Fibroblast of upper back skin (primary cell): ENCODE measurements at places on chromosomes 7 and 10.

DNA sequence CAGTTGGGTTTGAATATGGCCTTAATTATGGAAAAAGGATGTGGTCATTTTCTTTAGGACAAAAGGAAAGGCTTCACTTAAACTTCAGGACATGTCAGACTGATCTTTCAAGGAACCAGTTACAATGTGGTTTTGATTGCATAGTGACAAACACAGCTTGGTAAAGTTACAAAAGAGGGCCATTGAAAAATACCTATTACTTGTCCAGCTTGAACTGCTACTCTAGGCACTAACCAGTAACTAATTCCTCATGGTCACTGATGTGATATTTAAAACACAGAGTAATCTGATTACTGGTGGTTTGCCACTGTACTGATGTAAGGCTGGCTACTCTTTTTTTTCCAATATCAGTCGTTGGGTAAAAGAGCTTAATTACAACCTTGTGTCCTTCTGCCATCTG lies 22.6 kb downstream of the TES start:
- peak; percentile 36 for DNase-seq

GRCh38 chr7:130994378-130995115 lies 260.5 kb upstream of the KLF14 start:
- DNase-seq = no peak

DNA sequence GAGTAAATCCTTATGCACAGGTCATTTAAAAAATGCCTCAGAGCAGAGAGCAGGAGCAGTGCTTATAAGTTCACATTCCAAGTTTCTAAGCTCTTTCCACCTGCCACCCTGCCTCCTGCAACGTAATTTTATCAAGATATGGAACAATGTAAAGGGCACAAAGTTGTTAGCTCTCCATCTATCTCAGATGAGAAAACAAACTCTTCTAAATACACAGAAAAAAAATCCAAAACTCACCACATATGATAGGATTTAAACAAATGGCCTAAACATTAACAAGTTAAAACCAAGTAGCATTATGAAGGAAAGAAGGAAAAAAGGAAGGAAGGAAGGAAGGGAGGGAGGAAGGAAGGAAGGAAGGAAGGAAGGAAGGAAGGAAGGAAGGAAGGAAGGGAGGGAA lies 1132.8 kb downstream of the GRM8 start:
- DNase-seq = no peak

DNA sequence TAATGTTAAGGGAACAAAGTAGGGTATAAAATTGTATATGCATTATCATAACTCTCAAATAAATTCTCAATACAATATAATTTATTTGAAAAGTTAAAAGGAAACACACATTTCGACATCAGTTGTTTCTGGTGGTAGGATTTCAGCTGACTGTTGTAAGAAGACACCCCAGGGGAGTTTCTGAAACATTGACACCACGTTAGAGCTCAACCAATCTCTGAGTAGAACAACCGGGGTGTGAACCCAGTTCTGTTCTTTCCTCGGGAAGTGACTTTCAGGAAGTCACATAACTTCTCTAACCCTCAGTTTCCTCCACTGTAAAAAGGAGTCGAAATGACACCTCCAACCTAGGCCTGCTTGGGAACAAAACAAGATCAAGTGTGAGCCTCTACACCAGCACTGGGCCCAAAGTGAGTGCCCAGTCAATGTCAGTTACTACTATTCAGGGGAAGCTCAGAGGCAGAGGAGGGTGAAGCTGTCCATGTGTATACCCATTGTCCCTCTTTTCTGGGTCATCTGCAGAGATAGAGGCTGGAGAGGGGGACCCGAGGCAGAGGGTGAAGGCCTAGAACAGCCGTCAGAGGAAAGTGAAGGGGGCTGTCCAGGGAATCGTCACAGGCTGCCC lies 67.1 kb downstream of the AOAH start:
- no peak for DNase-seq

DNA sequence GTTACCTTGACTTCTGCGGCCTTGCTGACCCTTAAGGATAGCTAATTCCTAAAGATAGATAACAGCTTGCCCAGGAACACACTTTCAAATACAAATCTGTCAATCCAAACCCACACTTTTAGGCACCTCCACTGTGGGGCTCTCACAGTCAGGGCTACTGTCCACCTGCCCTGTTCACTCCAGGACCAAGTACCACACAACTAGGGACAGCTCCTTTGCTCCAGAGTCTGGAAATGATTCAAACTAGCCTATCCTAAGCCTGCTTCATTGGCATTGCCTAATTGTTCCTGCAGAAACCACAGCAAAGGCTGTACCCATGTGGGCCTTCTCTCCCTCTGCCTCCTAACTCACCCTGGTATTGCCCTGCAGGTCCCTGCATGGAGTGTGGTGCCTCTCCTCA lies 538.9 kb upstream of the IGFBP3 start:
- DNase-seq = no peak

DNA sequence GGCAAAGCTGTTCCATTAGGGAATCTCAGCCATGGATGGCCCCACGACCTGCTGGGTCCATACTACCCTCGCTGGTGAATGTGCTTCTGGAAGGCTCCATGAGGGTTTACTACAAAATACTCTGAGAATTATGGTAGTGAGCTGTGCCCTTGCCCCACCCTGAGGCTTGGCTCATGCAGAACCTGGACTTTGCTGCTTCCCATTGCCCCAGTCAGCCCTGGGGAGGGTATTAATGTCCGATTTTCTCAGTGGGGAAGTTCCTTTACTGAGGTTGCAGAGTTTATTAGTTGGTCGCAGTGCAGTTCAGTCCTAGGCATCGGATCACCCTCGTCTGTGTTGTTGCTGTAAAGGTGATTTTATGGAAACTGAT lies 310.1 kb downstream of the WDR37 start:
- no peak for DNase-seq

GRCh38 chr10:90652519-90652918 lies 205.3 kb downstream of the HTR7 start:
- no peak for DNase-seq

DNA sequence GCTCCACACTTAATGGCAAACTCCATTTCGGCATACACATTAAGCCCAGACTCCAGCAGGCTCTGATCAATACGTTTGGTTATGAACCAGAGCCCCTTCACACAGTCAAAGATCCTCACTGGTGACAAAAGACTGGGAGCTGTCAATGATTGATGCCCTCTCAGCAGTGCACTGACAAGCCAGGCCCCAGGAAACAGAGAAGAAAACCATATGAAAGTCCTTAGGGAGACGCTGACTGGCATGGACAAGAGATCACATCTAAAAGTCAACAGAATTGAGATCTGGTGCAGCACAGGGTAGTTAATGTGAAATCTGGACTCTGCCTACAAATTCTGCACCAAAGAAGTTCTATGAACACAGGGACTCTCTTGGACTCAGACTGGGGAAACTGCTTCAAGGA lies 600.9 kb upstream of the NRP1 start:
- no peak for DNase-seq

DNA sequence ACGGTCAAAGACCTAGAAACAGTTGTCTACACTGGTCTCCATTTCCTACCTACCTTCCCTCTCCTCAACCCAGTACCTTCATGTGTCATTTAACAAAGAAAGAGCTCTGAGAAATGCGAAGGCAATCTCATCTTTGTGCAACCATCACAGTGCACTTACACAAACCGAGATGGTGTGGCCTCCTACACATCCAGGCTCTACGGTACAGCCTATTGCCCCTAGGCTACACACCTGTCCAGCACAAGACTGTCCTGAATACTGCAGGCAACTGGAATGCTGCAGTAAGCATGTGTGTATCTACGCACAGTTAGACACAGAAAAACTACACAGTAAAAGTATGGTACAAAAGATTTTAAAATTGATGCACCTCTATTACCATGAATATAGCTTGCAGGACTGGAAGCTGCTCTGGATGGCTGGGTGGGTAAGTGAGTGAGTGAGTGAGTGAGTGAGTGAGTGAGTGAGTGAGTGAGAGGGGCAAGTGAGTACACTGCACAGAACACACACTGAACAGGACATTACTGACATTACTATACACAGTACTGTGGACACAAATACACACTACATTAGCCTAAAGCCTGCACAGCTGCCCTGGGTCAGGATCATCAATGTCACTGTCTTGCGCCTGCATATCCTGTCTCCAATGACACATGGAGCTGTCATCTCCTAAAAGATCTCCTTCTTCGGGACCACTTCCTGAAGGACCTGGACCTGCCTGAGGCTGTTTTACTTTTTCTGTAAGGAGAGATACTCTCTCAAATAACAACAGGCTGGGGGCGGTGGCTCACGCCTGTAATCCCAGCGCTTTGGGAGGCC lies 18.5 kb downstream of the ITGB1 start:
- DNase-seq = no peak

DNA sequence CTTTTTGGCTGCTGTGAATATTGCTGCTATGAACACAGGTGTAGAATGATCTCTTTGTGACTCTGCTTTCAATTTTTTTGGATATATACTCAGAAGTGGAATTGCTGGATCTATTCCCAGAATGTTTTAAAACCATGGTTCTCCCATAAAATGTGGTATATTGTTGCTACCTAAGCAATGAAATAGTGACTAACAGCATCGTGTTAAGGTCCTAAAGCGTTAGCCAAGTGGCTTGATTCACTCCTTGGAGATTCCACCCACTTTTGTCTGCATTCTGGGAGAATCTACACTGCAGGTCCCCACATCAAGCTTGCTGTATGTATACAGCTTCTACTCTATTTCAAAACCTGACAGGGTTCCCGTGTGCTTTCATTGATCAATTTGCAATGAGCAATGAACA lies 105.6 kb downstream of the CDK6 start:
- peak; percentile 75 for DNase-seq

DNA sequence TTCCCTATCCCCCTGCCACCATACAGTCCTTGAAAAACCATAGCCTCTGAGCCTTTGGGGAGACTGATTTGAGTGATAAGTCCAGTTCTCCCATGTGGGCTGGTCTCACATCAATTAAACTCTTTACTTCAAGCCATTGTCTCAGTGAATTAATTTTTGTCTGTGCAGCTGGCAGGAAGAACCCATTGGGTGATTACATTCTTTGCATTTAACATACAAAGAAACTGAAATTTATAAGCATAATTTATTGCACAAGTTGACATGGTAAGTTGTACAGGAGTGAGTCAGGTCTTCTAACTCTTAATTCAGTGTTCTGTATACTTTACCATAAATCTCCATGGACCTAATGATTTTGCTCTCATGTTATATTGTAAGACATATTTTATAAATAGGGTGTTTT lies 1613.0 kb upstream of the LRRTM3 start:
- DNase-seq = peak; percentile 55

- DNase-seq = no peak
Observed at GRCh38 chr7:30566596-30566995, 28.1 kb upstream of the GARS1 start.

- no peak for DNase-seq
Observed at GRCh38 chr10:122782911-122783310, 62.7 kb downstream of the CUZD1 start.

DNA sequence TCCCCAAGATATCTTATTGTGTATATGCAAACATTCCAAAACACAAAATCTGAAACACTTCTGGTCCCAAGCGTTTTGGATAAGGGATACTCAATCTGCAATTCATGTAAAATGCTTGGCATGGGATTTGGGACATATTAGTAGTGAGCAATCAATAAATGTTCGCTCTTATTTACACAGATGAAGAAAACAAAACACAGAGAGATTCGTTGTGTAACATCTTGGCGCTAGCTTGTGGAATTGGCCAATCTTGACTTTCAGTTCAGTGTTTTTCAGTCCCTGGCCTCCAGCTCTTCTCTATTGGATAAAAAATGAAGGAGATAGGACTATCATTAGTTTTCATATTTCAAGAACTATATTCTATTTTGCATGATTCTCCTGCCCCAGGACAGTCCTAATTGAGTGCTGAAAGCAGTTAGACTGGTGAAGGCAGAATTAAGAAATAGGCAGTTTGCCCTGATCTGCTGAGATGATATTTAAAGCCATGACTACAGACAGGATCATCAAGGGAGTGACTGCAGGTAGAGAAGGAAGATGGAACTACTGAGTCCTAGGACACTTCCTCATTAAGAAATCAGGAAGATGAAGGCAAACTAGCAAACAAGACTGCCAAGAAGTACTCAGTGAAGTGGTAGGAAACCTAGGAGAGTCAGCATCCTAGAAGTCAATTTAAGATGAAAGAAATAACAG lies 1.8 kb downstream of the PNLIPRP3 start:
- no peak for DNase-seq

DNA sequence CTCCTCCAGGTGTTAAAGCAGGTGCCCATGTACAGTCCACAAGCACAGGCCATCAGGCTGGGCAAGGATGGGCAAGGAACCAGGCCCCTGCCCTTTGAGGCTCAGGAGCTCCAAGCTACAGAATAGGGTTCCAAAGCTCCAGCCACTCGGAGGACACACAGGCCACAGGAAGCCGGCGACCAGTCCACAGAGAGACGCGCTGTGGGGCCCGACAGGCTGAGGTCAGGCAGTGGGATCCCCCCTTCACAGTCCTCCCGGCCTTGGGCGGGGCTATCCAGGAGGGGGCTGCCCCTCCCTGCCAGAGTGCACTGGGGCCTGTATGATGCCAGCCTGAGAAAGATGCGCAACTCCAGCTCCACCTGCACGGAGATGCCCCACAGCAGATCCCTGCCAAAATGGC lies 34.0 kb downstream of the MAD1L1 start:
- no peak for DNase-seq

- DNase-seq = peak; percentile 81
Observed at GRCh38 chr10:103504181-103504783, 10.8 kb downstream of the NEURL1 start.

GRCh38 chr10:11210211-11210922 lies 192.7 kb downstream of the CELF2 start:
- DNase-seq = no peak

DNA sequence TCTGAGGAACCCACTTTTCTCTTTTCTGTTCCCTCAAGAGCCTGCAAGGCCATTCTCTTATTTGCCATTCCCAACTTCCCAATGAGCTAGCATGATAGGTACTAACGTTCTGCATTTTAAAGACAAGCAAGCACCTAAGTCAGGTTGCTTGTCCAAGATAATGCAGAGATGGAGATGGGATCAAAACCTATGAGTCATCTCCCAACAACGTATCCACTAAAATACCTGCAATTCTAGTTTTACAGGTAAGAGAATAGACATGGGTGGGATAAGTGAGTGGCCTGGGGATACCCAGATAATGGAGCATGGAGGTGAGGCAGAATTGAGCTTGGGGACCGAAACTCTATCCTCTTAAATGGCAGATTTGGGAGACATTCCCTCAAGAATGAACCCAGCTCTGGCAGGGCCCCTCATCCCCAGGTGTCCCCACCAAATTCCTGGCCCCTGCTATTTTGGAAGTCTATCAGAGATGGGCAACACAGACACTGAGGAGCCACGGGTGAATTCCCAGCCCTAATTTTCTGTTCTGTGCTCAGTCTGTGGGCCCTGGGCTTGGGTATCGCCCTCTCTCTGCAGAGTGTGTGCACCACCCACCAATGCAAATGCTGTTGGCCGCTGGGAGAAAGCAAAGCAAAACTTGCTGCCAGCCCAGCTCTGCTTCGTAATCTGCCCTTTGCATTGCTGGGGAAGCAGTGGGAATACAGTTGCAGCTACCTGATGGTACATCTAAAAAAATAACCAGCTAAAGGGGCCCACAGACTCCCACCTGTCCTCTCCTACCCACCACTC lies 98.3 kb downstream of the KCNMA1 start:
- DNase-seq = no peak

- no peak for DNase-seq
Observed at GRCh38 chr7:137576481-137576880, 232.9 kb upstream of the PTN start.
